NCI-H146 (cell line): ENCODE measurements at places on chromosomes 7 and 10.

DNA sequence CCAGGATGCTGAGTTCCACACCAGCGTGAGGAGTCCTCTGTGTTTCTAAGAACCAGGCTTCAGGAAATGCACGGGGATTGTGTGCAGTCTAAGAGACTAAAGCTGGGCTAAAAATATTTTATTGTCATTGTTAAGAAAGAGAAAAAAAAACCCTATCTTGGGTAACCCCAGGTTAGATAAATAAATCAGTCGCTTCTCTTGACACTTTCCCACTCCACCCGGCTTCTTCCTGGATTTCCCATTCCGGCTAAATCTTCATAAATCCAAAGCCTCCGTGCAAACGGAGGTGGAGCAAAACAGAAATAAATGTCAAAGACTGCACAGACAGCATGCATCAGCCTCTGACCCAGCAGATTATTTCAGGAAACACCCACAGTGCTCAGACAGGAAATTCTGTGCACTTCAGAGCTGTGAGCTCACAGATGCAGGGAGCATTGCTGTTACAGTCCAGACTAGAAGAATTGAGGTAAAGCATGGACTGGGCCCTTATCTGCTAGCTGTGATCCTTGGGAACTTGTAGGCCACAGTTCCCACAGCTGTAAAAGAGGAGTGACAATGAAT lies 44.8 kb upstream of the GRID1 start:
- DNase-seq: no peak

- peak; percentile 82 for DNase-seq
Observed at GRCh38 chr7:45574669-45575500, 717 bp downstream of the ADCY1 start.

DNA sequence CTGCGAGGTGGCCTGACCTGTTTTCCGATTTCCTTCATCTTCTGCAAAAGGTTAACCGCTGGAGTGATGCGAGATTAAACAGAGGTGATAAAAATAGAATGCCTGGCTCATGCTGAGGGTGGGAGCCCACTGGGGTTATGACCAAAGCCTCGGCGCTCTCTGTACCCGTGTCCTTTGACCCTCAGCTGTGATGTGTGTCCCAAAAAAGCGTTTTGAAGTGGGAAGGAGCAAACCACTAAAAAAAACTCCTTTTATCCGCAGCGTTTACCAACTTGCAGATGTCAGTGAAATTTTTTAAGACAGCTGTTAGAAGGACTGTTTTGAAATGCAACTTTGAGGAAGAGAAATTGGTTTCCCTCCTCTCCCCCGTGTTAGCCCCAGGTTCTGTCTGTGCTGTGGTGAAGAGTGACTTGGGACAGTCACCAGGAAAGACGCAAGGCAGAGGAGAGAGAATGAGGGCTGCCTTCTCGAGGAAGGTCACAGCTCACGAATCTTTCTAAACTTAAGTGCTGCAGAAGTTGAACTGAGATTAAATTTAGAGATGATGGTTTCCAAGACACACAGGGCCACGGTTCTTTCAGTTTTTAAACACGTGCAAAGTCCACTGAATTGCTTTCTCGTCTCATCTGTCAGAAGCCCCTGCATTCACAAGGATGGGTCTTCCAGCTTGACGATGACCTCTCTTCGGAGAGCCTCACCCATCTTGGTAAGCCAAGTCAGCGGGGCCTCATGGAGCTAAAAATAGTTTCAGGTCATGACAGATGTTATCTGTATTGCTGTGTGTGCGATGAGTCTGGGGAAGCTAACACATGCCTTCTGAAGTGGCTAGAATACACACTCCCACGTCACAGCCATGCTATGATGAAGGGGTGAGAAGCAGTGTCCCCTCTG lies 27.6 kb downstream of the AMZ1 start:
- no peak for DNase-seq

GRCh38 chr10:102045292-102045691 lies 10.7 kb downstream of the ARMH3 start:
- DNase-seq: no peak

- no peak for DNase-seq
Observed at GRCh38 chr10:100182281-100182680, 3.5 kb downstream of the ERLIN1 start.

DNA sequence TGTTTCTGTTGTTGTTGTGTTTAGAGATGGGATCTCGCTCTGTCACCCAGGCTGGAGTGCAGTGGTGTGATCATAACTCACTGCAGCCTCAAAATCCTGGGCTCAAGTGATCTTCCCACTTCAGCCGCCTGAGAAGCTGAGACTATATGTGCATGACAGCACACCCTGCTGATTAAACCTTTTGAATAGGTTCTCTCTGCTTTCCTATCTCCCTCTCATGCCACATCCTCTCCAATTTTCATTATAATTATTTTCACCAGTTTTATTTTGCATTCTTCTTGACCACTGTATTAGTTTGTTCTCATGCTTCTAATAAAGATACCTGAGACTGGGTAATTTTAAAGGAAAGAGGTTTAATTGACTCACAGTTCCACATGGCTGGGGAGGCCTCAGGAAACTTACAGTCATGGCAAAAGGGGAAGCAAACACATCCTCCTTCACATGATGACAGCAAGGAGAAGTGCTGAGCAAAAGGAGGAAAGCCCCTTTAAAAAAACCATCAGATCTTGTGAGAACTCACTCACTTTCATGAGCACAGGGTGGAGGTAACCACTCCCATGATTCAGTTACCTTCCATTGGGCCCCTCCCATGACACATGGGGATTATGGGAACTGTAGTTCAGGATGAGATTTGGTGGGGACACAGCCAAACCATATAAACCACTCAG lies 12.9 kb downstream of the AGK start:
- no peak for DNase-seq

GRCh38 chr7:152144557-152145245 lies 119.2 kb downstream of the GALNT11 start:
- DNase-seq: no peak

GRCh38 chr10:112369495-112370423 lies 4.2 kb upstream of the ACSL5 start:
- DNase-seq: no peak

DNA sequence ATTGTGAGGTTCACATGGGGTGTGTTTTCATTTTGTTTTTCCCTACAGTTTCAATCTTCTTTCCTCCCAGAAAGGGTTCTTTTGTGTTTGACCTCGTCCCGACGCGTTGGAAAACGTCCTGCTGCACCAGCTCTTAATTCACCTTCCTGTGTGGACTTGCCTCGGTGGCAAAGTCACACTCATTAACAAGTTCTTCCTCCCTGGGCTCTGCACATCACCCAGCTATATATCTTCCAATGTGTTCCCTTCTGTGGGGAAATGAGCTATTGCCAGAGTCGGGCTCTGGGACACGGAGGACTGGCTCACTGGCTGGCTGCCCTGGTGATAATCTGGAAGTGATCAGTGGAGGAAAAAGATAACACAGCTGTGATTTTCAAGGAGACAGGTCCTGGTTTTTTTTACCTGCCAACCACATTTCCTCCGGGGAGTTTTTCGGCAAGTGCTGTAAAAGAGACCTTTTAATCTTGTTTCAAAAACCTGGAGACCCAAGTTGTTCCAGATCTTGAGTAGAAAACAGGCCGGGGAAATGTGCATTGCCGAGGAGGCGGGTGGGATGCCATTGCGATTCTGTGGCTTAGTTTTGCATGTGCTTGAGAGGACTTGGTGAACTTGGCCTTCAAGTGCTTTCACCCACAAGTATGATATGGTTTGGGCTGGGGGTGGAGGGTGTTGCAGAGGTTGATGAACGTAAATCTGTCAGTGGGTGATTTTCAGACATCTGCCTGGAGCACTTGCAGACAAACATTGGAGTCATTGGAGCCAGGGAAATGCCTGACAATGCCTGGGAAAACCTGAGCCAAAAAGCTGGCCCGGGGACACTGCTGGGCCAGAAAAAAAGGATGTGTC lies 96.5 kb upstream of the CREB5 start:
- DNase-seq: no peak

- no peak for DNase-seq
Observed at GRCh38 chr10:58488921-58489320, 23.8 kb upstream of the BICC1 start.

GRCh38 chr10:59283456-59284091 lies 78.8 kb downstream of the FAM13C start:
- DNase-seq: no peak
